ENCODE measurements at places on chromosomes 7 and 10.
A peak's percentile ranks its signal among the peaks of the same experiment; 100 is the strongest.

DNA sequence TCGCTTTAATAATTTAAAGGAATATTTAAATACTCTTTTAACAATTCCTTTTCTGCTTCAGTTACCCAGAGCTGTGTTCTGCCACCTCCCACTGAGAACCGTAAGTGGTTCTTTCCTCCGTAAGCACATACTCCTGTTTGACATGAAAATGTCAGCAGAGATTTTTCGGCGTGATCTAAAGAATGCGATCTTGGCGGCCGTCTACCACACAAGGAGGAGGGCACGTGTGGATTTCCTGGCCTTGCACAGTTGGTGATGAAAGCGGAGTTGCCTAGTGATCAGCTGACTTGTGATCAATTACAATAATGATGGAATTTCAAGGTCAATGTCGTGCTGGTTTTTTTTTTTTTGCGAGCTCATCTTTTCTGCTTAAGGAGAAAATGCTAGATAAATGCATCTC is 35.6 kb upstream of the INSIG1 start:
- DNase-seq = no peak

DNA sequence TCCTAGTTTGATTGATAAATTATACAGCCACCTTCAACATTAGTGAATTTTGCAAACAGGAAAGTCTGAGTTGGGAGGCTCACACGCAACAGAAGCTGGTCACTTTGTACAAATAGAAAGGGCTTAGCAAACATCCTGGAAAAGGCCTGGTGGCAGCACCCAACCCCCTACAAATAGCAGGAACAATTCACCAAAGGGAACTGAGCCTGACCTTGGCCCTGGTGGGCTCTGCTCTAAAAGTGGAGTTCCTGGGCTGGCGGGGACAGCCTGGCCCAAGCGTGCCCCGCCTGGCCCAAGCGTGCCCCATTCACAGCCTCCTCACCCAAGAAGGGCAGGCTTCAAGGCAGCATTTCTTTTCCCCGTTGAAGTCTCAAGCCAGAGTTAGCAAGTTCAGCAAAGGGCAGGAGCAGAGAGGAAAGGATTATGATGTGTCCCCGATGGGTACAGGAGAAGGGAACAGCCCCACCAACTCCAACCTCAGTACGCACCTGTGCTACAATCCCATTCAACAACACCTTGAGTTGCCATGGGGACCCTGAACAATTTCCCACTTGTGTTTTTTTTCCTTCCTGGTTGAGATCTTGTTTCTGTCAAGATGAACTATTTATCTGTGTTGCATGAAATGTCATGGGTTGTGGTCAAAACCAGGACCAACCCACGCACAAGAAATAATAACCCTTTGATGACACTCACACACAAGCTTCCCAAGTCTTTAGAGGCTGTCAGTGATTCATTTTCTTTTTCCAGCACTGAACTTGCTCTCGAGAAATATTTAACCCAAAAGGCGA is 43.4 kb downstream of the RGS10 start:
- DNase-seq = no peak

GRCh38 chr7:85022064-85022697 is 164.7 kb downstream of the SEMA3D start:
- DNase-seq = no peak

DNA sequence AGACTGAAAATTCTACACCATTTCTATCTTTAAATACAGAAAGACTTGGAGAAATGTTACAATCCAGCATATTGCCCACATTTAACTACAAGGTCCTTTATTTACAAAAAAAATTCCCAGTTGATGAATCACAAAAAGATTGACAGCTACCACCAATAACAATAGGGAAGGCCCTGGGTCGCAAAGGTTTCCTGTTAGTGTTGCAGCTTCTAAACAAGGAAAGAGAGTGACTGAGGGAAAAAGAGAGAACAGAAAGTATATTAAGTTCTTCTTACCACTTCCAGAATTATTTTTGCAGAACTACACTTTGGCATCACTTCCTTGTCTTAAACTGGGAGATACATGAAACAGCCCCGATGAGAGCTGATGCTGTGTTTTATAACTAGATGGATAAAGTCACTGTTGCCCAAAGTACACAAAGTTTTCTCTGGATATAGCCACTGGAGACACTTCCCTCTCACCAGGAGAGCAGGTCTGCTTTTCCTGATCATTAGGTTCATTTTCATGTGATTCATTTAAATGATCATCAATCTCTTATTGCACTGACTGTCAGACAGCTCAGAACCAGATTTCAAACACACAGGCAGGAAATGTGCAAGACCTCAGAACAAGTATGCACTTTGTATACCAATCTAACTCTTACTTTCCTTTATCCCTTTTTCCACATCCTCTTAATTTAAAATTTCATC is 57.0 kb downstream of the SHTN1 start:
- peak; percentile 65 for DNase-seq

GRCh38 chr10:31578951-31579350 is 259.9 kb downstream of the ZEB1 start:
- DNase-seq = no peak

- DNase-seq = no peak
These were observed 41.1 kb downstream of the INSIG1 start for GRCh38 chr7:155338632-155339320.

GRCh38 chr10:71089162-71089561 is 123.2 kb upstream of the UNC5B start:
- no peak for DNase-seq

DNA sequence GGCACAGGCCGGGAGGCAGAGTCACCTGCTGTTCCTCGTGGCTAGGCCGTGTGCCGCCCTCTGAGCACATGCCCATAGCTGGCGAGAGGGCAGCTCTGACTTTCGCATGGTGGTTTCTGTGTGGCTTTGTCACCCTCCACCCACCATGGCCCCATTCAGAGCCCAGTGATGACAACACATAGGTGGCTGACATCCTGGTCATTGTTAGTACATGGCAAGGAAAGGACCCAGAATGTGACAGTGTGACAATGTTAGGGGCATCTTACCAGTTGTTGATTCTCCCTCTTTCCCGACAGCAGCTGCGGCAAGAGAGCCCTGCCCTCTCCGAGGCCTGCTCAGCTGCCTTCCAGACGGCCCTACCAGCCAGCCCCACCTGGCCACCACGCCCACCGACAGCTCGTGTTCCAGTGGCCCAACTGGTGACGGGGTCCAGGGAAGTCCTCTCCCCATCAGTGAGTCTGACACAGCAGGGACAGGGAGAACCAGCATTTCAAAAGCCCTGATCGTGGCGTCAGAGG is 52.2 kb downstream of the ZNF467 start:
- no peak for DNase-seq

- DNase-seq = no peak
These were observed 4.9 kb downstream of the CLDN12 start for GRCh38 chr7:90408142-90408541.

GRCh38 chr10:100713049-100713858 is 32.1 kb upstream of the PAX2 start:
- no peak for DNase-seq

GRCh38 chr7:144038887-144039286 is 9.9 kb upstream of the OR2A5 start:
- no peak for DNase-seq

DNA sequence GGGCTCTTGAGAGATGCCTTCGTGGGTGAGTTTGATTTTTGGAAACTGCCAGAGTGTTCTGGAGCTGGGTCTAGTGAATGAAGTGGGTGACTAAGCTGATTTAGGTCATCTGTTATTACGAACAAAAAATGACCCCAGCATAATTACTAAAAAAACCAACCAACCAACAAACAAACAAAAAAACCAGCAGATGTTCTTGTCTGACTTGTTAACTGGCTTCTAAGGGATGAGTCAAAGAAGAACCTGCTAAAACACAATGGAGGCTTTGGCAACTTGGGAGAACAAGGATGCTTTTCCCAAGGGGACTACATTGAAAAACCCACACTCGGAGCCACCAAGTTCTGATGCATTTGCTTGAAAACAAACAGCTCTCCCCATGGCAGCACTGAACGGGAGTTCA is 11.5 kb downstream of the TACR2 start:
- DNase-seq = no peak

DNA sequence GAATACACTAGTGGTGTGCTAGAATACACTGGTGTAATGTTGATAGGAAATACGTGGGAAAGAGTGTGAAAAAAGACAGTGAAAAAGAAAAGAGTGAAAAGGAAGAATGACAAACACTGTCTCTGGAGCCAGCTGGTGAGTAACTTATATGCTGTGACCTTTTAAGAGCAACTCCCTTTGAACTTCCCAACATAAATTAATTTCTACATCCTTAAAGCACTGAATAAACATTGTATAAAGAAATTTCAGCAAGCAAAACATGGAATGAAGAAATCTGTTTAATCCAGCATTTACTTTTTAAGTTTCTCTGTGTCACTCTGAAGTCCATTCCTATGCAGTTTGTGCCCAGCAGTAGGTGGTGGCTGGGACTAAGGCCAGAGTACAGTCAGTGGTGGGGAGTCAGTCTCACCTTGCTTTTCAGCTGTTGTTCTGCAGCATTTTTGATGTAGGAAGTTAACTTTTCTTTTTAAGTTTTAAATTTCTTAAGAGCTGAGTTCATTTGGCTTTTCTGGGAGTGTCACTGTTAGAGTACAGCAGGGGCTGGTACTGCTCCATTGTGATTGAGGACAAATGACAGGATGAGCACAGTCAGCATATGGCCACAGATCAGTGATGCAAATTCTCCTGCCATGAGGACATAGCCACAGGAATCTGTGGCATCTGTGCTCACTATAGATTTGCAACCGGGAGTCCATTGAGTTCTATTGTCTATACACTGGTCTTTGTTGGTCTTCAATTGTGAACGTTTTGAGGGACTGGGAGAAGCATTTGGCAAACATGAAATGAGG is 321.8 kb downstream of the ZNF248 start:
- DNase-seq = peak; percentile 45

DNA sequence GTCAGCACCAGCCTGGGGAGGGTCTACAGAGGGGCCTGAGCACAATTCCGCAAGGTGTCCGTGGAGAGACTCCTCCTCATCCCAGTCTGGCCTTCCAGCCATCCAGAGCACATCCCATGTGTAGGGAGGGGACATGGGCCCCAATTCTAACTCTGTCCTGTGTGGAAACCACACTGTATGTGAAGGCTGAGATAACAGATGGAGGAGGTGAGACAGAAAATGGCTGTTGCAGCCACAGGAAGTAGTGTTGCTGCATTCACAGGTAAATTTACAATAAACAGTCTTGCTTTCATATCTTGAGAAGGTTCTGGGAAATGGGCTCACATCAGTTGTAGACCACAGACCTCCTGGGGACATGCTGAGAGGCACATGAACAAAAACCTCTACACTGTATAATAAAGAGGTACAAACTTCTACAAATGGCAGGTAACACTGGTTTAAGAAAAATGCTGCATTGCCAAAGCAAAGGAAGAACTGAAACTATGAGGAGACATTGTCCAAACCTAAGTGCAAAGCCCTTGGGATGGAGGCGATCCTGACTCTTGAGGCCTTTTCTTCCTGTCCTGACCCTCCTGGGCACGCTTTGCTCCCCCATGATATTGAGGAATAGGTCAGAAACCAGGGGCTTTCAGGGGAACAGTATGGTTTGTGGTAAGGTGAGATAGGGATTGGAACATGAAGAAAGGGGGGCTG is 21.6 kb upstream of the GIMAP2 start:
- DNase-seq = no peak

DNA sequence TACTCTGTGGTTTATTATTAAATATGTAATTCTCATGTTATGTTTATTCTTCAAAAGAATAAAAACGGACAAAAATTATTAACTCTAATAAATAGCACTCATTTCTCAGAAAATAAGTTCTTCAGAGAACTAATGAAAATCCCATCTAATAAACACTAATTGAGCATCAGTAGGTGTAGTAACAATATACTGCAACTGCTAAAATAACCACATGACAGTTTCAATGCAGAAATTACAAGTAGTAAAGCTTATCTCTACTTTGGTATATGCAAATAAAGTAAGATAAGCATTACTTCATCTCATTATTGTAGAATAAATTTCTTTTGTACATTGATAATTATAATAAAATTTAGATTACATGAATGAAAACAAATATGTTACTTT is 56.4 kb upstream of the DKK1 start:
- no peak for DNase-seq

- DNase-seq = no peak
These were observed 1.3 kb upstream of the HIP1 start for GRCh38 chr7:75739796-75740672.

DNA sequence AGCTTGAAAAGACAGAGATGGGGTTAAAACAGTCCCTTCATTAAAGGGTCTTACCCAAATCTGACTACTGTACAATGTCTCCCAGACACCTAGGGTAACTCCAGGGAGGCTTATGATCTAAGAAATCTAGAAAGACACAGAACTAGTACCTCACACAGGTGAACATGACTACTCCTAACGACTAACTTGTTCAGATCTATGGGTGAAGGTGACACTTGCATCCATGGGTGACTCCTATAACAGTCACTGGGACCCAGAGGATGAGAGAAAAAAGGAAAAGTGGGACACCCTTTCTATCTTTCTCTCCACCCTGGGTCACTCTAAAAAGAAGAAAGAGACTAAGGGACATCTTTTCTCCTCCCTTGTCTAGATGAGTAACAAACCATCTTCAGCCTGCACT is 19.2 kb downstream of the AKR1C8 start:
- DNase-seq = peak; percentile 11

DNA sequence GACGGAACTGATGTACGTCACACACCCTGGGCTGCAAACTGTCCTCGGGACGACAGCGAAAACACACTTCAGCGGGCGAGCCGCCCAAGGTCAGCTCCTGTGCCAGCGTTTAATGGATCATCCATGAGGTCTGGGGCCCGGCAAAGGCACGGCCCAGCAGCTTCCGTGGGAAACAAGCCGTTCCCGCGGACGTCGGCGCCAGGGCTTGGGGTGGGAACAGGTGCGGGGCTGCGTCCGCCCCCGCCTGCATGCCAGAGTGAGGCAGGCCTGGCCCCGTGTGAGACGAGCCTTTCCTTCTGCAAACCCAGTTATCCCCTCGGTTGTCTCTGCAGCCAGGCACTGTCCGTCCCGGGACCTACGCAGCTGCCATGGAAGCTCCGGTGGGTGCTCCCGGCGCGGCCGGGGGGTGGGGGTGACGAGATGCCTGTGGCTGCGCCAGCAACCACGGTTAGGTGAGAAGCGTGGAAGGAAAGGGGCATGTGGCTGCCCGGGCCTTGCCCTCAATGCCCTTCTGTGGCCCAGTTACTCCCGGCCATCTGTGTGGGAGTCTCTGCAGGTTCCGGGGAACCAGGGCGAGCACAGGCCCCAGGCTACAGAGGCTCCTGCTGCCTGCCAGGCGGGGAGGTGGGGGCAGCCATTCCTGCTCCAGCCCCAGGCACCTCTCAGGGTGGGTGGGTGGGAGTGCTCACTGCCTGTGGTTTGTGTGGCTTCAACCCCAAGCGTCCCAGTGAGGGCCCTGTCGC is 42.2 kb upstream of the PDGFA start:
- no peak for DNase-seq
